Stimulated activated CD4-positive, alpha-beta T cell treated with anti-CD3 and anti-CD28 coated beads, TNF-alpha, amount 100 ng/mL, for 48 hours (primary cell): ENCODE measurements at places on chromosomes 1 and 21.

- DNase-seq: no peak
These were observed 49.5 kb upstream of the GCLM start for GRCh38 chr1:93958726-93959100.

DNA sequence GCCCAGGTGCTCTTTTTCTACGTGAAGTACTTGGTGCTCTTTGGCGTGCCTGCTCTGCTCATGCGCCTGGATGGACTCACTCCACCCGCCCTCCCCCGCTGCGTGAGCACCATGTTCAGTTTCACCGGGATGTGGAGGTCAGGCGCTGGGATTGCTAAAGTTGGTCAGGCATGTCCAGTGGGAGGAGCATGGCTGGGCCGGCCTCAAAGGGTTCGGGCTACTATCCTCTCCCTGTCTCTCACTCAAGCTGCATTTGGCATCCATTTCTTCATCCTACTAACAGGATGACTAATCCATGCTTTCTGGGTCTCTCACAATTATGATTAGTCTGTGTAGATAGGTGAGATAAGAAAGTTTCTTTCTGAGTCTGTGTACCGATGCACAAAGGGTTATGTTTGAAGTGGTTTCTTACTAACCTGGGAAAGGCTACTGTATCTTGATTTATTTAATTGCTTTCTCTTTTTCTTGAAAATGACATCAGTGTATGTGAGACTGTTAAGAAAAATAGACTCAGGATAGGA is 135.9 kb downstream of the HHAT start:
- DNase-seq: no peak

GRCh38 chr1:232145768-232146167 is 484.2 kb downstream of the SIPA1L2 start:
- DNase-seq: no peak

GRCh38 chr1:241553886-241554592 is 21.9 kb downstream of the KMO start:
- DNase-seq: no peak

GRCh38 chr1:110563089-110563488 is 43.1 kb downstream of the KCNA2 start:
- no peak for DNase-seq

DNA sequence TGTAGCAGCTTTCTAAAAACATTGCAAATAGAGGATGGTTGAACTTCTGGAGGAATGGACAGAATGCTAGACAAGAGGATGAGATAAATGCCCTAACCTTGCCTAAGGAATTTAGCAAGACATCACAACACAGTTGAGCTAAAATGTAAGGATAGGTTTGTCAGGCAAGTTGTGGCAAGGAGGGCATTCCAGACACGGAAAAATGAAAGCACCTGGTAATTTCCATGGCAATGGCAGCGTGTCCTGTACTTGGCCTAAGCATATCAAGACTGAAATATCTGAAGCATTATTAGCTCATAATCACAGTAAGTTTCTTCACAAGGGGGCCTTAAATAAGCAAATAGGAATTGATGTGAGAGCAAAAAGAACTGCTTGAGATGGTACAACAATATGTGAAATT is 105.1 kb upstream of the USP25 start:
- no peak for DNase-seq

DNA sequence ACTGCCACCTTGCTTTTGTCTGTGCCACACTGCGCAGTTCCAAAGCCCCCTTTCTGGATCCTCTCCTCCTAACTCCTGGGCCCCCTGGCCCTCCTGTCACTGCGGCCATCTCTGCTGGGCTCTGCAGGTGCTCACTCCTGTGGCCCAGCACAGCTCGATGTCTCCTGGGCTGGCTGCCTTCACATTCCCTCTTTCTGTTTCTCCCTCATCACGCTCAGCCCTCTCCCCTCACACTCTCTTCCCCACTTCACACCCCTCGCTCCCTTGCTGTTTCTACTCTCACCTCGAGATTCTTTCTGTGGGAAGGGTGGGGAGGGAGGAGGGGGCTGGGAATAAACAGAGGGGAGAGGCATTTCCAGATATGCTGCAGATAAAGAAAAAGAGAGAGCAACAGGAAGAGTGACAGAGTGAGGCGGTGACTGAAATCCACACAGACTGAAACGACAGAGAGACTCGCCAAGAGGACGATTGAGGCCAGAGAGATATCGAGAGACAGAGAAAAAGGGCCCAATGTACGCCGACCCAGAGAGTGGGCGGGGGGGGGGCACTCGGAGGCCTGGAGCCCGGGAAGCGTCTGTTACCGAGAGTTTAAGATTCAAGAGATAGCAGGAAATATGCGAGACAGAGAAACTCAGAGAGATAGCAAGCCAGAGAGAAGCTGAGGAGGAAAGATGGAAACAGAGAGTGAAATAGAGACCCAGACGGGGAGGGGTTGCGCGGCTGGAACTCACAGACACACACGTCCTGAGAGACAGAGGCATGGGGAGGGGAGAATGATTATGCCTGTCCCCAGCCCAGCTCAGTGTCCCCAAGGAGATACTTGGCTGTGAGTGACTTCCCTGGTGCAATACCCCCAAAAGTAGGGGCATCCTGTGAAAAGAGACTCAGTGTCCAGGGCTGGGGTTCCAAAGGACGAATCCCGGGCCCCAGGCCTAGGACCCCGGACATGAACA is 666 bp downstream of the CSF3R start:
- DNase-seq: no peak
